ENCODE measurements at places on chromosomes 13 and 19.
A peak's percentile ranks its signal among the peaks of the same experiment; 100 is the strongest.

- no peak for DNase-seq
These were observed 91.6 kb downstream of the FGF9 start for GRCh38 chr13:21762512-21762911.

DNA sequence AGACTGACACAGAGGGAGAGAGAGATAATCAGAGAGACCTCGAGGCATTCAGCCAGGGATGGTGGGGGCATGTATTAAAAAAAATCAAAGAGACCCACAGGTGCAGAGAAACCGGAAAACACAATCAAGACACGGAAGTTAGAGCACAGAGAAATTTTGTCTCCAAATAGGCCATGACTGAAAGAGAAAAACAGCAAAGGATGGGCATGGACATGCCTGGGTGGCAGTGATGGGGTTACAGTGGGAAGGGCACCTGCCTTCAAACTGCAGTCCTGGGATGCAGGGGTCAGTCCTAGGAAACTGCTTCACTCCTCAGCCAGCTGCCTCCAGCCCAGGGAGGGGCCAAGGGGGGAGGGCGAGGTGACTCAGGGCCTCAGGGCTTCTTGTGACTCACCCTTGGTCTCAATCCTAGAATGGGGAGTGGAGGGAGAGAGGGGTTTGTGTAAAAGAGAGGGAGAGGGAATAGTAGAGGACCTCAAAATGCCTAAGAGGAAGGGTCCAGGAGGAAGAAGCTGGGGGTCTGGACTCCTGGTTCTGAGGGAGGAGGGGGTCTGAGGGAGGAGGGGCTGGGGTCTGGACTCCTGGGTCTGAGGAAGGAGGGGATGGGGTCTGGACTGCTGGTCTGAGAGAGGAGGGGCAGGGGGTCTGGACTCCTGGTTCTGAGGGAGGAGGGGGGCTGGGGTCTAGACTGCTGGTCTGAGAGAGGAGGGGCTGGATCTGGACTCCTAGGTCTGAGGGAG is 3.6 kb upstream of the KCNN4 start:
- DNase-seq, result peak; percentile 77

- DNase-seq, result peak; percentile 7
These were observed 569.2 kb downstream of the MYO16 start for GRCh38 chr13:109198585-109198984.

- peak; percentile 73 for DNase-seq
These were observed 499 bp downstream of the LSM7 start for GRCh38 chr19:2327773-2328400.

DNA sequence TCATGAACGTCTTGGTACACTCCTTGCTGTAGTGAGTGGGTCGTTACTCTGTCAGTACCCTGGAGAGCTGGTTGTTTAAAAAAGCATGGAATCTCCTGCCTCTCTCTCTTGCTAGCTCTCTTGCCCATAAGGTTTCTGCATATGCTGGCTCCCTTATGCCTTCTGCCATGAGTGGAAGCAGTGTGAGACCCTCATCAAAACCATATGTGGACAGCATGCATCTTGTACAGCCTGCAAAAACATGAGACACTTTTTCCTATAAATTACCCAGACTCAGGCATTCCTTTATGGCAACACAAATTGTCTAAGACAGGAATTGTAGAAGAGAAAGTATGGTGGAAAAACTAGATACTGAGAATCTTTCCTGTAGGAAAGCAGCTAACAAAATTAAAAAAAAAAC is 516.3 kb downstream of the SLITRK6 start:
- DNase-seq, result no peak

DNA sequence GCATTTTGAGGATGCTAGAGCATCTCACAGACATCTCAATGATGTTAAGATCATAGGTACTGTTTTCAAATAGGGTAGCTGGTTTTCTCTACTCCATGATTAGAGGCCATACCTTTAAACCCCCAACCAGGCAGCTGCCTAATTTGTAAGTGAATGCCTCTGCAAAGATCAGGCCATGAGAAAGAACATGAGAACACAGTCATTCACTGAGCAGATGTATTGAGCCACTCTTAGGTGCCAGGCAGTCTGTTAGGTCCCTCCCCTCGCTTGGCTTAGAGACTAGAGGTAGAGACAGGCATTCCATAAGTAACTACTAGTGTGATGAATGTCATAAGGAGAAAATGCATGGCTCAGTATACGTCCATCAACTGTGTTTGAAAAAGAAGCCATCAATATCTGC is 410.0 kb downstream of the FGF9 start:
- no peak for DNase-seq

DNA sequence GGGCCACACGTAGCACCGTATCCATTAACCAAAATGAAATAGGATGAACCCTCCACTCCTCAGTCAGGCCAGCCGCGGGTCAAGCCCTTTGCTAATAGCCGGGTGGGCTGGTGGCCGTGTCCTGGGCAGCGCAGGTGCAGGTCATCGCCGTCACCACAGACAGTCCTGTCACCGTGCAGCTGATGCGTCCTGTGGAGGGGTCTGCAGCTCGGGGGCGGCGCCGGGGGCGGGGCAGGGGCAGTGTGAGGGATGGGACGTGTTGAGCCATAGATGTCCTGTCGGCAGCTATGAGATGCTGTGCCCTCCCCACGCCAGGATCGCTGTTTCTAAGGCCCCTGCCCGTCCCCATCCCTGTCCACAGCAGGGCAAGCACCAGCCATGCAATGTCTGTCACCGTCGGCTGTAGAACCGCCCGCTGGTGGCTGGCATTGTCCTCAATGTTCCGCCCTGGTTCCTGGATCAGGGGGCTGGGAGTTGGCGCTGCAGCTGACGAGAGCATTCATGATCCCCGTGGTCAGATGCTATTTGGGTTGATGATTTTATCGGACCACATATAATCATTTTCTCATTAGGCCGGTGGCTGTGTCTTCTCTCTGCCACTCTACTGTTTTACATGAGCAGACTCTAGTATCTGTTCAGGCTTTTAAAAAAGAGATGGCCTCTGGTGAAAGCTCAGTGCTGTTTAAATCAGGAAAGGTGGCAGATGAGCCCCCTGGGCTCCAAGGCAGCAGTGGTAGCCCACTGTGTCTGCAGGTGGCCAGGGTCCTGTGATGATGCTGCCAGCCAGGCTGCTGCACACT is 126.1 kb downstream of the KDM4B start:
- DNase-seq, result no peak

DNA sequence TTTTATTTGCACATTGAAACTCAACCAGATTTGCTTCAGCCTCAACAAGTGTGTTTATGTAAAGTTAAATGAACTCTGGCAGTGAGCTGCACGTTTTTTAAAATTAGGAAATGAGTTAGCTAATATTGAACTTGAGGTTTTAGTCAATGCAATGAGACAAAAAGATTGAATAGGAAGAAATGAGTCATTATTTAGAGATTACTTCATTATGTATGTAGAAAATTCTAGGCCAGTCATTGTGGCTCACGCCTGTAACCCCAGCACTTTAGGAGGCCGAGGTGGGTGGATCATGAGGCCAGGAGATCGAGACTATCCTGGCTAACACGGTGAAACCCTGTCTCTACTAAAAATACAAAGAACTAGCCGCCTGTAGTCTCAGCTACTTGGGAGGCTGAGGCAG is 22.8 kb upstream of the CD70 start:
- no peak for DNase-seq

DNA sequence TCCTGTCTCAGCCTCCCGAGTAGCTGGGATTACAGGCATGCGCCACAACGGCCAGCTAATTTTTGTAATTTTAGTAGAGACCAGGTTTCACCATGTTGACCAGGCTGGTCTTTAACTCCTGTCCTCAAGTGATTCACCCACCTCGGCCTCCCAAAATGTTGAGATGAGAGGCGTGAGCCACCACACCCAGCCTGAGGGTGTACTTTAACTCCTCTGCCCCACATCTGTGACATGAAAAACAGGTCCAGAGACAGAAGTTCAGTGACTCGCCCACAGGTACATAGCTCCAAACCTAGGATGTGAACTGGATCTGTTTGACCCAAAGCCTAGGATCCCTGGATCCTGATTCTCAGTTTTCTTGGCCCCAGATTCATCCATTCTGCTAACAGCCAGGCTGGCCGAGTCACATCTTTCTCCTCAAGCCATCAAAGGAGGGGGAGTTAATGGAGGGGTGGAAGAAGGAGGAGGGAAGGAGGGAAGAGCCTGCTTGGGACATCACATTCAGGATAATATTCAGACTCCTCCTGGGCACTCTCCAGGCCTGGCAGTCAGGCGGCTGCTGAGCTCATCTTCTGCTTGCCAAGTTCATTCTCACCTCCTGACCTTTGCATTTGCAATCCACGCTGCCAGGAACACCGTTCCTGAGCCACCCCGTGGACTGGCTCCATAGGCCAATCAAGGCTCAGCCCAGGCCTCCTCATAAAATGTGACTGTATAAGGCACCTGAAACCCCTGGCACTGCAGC is 3.1 kb downstream of the SPC24 start:
- peak; percentile 69 for DNase-seq

- DNase-seq, result peak; percentile 43
These were observed 53.2 kb downstream of the GPR12 start for GRCh38 chr13:26707122-26708006.

DNA sequence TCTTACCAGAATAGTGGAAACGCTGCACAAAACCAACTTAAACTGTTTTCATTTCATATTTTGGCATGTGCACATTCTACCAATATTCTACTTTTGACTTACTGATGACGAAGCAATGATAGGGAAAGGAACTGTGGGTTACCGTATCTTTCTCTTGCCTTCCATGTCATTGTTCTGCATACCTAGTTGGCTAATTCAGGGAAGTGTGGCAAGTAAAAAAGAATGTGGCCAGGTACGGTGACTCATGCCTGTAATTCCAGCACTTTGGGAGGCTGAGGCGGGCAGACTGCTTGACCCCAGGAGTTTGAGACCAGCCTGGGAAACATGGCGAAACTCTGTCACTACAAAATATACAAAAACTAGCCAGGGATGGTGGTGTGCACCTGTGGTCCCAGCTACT is 108.2 kb downstream of the SIPA1L3 start:
- DNase-seq, result no peak

GRCh38 chr13:52925775-52926285 is 77.4 kb upstream of the PCDH8 start:
- DNase-seq, result no peak

DNA sequence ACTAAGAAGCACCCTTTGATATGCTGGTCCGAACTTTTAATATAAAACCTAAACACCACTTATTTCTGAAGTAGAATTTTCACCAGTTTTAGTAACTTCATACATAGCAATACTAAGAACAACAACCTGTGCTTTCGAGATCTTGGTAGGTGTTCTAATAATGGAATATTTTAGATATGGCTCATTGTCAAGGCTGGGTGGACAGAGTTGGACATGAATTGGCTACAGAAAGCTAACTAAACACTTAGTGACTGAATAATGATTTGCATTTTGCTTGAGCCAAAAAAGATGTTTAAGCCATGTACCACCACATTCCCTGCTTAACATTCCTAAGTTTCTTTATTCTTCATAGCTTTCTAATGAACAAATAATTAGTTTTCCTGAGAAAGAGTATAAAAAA is 344.3 kb upstream of the SGCG start:
- DNase-seq, result no peak

DNA sequence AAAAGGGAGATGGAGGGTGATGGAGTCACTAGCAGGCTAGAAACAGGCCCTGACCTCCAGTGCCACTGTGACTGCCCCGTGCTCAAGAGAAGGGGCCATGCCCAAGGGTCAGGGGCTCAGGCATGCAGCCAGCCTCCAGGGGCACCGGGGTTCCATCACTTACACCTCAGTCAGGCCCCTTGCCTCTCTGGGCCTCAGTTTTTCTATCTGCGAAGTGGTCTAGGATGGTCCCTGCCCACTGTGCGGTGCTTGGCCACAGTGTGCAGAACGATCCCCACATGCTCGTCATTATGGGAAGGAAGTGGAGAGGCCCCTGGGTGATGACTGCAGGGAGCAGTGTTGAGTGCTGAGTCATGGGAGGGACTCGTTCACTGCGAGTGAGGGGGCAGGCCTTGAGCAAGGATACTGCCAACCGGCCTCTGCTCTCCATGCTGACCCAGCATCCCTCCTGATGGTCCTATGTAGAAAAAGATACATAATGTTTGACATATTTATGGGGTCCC is 23.1 kb downstream of the TMED1 start:
- DNase-seq, result peak; percentile 97

GRCh38 chr13:65339241-65339640 is 1890.9 kb downstream of the PCDH9 start:
- peak; percentile 46 for DNase-seq

DNA sequence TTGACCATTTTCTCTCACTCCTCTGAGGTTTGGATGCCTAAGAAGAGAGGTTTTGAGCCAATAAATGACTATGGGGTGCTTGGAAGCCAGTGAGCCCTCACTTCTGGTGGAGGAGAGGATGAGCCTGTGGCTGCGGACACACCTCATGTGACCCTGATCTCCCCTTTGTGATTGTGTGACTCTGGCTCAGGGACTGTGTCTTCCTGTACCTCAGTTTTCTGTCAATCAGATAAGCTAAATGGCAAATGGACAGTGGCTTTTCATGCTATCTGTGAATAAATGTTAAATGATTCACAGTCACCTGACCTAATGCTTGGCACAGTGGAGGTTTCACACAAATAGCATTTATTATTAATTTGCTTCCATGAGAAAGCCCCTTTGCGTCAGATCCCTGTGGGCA is 2.7 kb downstream of the PSG8 start:
- DNase-seq, result peak; percentile 5

GRCh38 chr13:51584731-51585672 is 740 bp downstream of the WDFY2 start:
- peak; percentile 38 for DNase-seq

- DNase-seq, result no peak
These were observed 65.1 kb upstream of the ARHGEF7 start for GRCh38 chr13:111049791-111050538.

DNA sequence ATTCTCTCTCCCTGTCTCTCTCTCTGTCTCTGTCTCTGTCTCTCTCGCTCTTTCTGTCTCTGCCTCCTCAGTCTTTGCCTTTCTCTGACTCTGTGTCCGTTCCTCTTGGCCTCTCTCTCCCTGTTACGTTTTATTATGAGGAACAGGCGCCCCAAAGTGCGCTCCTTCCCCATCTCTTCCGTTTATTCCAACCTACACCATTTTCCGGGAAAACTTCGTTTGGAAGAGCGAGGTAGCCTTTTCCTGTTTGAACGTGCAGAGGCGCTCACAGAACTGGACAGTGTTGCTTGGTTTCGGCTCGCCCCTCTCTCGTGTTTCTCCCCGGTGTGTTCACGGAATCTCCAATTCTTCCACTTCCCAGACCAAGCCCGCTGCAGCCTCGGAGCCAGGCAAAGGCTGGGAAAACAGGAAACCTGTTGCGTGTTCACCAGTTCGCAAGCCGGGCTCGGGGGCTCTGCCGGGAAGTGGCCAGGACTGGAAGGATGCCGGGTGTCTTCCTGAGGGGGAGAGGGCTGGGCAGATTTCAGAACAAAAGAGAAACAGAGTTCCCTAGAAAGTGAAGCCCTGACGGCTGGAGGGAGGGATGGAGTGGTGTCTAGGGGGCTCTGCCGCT is 605 bp downstream of the TMEM255B start:
- no peak for DNase-seq

DNA sequence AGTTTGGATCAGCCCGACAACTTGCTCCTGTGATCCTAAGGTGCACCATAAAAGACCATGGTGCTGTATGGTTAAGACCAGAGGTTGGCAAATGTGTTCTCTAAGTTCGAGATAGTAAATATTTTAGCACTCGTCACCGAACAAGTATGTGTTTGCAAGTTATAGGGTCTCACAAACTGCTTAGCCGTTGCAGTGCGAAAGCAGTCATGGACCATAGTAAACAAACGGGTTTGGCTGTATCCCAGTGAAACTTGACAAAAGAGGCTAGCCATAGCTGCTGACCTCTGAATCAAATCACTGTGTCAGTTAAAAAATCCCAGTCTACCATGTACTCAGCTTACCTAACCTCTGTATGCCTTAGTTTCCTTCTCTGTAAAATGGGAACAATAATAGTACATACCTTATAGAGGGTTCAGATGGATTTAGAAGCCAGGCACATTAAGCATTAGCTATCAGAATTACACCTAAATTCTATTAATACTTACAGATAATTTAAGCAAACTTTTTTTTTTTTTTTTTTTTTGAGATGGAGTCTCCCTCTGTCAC is 72.1 kb downstream of the IPO5 start:
- no peak for DNase-seq
